Activated naive CD8-positive, alpha-beta T cell treated with anti-CD3 and anti-CD28 coated beads, Interleukin-2, amount 10 ng/mL, durations not matched to agents 7 days and 5 days (primary cell): ENCODE measurements at places on chromosomes 6 and 20.

- DNase-seq = no peak
- no peaks in the 10 kb centered on the region for H3K27me3 ChIP-seq
- H3K27ac ChIP-seq = no peak overlapping the region
- H3K36me3 ChIP-seq = no peaks in the 10 kb centered on the region
- H3K4me1 ChIP-seq = no peaks in the 10 kb centered on the region
- no peak overlapping the region for H3K4me3 ChIP-seq
Observed at GRCh38 chr6:81561731-81562130, 190.8 kb downstream of the TENT5A start.

GRCh38 chr6:148518511-148519156, 176.0 kb downstream of the SASH1 start:
- peaks cover 6% of the 10 kb centered on the region for H3K27me3 ChIP-seq
- H3K27ac ChIP-seq = no peak overlapping the region
- H3K36me3 ChIP-seq = no peaks in the 10 kb centered on the region
- H3K4me1 ChIP-seq = no peaks in the 10 kb centered on the region

DNA sequence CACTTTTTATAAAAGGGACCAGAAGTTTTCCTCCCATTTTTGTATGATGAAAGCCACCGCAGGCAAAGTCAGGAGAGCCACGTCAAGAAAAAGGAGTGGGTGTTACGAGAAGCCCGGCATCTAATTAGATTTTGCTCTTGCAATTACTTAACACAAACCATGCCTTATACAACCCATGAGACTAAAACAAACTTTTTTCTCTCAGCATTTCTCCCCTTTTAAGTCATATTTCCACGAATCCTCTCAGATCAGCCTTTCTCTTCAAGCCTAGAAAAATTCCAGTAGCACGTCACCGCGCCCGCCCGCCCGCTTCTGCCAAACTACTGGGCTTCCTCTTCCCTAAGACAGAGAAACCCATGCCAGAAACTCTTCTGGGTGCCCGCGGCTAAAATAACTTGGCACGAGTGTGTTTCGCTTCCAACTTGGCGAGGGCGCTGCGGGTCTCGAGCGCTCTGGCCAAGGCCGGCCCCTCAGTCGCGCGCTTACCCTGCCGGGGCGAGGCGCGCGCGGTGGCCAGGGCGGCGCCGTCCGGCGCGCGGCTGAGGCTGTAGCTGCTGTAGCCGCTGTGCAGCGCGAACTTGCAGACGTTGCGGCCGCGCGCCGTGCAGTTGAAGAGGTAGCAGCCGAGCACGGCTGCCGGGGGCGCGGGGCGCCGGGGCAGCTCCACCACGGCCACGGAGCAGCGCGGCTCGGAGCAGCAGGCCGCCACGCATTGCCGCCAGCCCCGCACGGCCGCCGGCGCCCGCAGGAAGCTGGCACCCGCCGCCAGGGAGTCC, 1.0 kb downstream of the LRP11 start:
- H3K4me3 ChIP-seq = peak overlapping the region; percentile 86
- H3K4me1 ChIP-seq = peaks cover 5% of the 10 kb centered on the region
- peaks cover 40% of the 10 kb centered on the region for H3K27me3 ChIP-seq
- DNase-seq = peak; percentile 60
- no peaks in the 10 kb centered on the region for H3K36me3 ChIP-seq

DNA sequence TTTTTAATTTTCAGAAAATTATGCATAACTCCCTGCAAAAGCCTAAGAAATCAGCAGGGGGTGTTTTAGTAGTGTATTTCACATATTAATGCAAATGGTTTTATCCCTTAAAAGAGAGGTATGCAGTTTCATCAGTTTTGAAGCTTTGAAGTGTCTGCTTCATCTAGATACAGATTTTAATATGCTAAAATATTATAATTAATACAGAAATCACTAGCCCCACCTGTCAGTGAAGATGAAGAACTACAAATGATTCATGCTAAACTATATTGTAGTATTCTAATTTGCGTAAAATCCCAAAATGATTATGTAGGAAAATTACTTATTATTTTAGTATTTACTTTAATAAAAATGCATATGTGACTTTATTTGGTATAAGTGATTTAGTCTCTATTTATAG, 2.9 kb upstream of the TFB1M start:
- H3K4me3 ChIP-seq = no peak overlapping the region
- H3K27ac ChIP-seq = no peak overlapping the region
- H3K27me3 ChIP-seq = peaks cover 3% of the 10 kb centered on the region
- peaks cover 24% of the 10 kb centered on the region for H3K4me1 ChIP-seq
- DNase-seq = no peak

DNA sequence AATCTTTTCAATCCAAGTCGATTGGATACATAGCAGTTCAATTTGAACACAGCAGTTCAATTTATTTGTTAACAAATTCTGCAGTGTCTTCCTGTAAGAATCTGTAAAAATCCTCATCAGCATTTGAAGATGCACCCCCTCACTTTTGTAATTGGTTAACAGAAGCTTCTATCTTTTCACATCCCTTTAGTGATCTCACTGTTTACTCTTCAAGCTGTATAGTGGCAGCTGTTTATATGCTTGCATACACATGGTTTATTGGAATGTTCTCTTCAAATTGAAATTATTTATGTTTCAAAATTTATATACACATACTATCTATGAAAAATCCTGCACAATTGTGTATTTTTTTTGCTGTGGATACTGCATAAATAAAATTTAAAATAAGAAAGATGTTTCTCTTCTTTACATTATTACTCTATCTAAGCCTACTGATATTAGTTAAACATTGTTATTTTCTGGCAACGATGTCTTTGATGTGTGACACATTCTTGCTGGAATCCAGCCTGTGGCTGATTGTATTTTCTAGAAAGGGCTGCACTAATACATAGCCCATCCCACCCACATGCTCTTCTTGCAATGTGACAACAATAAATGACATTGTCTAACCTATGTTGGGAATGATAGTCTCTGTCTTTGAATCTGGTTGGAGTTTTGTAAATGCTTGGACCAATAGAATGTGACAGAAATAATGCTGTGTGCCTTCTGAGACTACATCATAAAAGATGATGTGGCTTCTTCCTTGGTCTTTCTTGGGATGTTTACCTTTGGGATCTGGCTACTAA, 573.0 kb downstream of the CD109 start:
- H3K27ac ChIP-seq = no peak overlapping the region
- no peaks in the 10 kb centered on the region for H3K36me3 ChIP-seq
- H3K27me3 ChIP-seq = no peaks in the 10 kb centered on the region

- H3K4me1 ChIP-seq = no peaks in the 10 kb centered on the region
- H3K27me3 ChIP-seq = no peaks in the 10 kb centered on the region
- H3K36me3 ChIP-seq = no peaks in the 10 kb centered on the region
- no peak overlapping the region for H3K4me3 ChIP-seq
Observed at GRCh38 chr6:169095153-169095552, 158.5 kb downstream of the THBS2 start.

GRCh38 chr6:7139835-7140470, 32.2 kb downstream of the RREB1 start:
- peaks cover 2% of the 10 kb centered on the region for H3K27me3 ChIP-seq
- peak overlapping the region; percentile 90 for H3K4me3 ChIP-seq
- no peak overlapping the region for H3K27ac ChIP-seq
- DNase-seq = no peak
- H3K36me3 ChIP-seq = peaks cover 2% of the 10 kb centered on the region

DNA sequence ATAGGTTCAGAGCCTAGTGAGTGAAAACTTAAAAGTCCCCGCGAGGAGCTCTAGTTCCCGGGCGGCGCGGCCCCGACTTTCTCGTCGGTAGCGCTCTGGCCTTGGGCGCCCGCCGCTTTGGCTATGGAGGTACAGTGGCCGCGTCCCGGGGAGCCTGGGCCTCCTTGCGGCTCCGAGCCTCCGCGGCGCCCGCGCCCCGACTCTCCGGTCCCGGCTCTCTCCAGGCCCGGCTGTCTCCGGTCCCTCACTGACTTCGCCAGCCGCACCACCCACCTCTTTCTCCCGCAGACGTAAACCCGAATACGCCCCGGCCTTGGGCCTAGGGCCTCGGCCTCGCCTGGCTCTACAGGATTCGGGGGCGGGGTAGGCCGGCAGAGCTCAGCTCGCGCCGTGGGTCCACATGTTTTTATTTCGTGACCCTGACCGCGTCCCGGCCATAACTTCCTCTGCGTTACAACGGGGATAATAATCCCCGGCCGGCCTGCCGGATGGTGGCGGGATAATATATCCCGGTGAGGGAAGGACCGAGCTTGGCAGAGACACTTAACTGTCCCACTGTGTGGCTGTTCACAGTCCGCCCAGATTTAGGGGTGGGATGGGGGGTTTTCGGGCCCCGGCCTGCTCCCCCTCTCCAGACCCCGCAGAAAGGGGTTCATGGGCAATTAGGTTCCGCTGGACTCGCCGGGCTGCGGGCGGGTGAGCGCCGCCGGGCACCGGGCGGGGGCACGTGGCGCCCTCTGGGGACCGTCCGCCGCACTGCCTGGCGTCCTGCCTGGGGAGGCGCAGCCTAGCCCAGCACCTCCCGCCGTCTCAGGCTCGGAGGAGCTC, 10.0 kb upstream of the TBX18 start:
- peaks cover 5% of the 10 kb centered on the region for H3K4me1 ChIP-seq
- DNase-seq = peak; percentile 52
- H3K4me3 ChIP-seq = no peak overlapping the region

DNA sequence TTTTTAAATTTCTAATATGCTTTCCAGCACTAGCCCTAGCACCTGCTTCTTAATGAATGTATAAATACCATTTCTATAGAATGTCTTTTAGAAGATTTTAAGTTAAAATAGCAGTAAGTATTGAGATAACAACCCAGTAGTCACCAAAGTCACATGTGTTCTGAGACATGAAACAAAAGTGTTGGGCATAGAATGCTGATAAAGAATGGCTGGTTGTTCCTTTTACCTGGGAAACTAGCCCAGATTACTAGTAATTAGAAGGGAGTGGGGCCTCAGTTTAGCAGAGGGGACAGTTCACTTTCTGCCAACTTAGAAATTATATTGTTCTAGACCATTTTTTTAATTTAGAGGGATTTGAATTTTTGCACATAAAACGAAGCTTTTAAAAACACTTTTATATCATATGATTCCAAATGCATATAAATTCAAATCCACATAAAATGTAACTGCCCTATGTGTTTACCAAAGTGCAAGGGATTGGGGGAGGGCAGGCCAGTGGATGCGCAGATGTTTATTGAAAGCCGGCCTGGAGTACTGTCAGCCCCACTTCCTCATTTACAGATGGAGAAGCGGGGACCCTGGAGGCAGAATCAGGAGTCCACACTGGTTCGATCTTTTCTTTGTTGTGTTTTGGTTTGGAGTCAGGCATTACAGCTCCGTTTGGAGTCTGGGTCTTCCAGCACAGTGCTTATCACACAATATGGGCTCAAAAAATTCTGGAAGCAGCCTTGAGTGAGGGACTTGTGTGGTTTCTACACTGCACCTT, 139.8 kb downstream of the ZDHHC14 start:
- H3K4me3 ChIP-seq = no peak overlapping the region
- DNase-seq = no peak
- H3K27ac ChIP-seq = no peak overlapping the region
- peaks cover 5% of the 10 kb centered on the region for H3K36me3 ChIP-seq
- peaks cover 7% of the 10 kb centered on the region for H3K4me1 ChIP-seq
